ENCODE measurements at places on chromosomes 16 and 17. TPM values are rescaled to one million over a fixed set of nuclear protein-coding genes. Genes with fewer than 3 reads are reported as not detected.

CCL17 gene
- total RNA-seq = not detected

SLC5A11 gene
- not detected for total RNA-seq

KRTAP9-8 gene
- total RNA-seq = not detected

LGALS9C gene
- not detected for total RNA-seq

CCDC144A gene
- 28.0 TPM for total RNA-seq

GUCY2D gene
- total RNA-seq = not detected
